ENCODE measurements at places on chromosomes 11 and 22.

DNA sequence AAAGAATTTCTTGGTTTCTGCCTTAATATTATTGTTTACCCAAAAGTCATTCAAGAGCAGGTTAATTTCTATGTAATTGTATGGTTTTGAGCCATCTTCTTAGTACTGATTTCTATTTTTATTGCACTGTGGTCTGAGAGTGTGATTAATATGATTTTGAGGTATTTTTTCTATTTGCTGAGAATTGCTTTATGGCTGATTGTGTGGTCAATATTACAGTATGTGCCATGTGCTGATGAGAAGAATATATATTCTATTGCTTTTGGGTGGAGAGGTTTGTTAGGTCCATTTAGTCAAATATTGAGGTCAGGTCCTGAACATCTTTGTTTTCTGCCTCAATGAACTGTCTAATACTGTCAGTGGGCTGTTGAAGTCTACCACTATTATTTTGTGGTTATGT lies 20.7 kb upstream of the RAB38 start:
- DNase-seq = no peak

GRCh38 chr11:91312541-91312940 lies 912.1 kb upstream of the FAT3 start:
- DNase-seq = no peak

GRCh38 chr11:32435511-32435941 lies at the start of gene WT1:
WT1 (minus strand) TSS chr11:32435539.
- DNase-seq = no peak

GRCh38 chr22:29831186-29831921 lies 6.7 kb downstream of the ASCC2 start:
- no peak for DNase-seq

DNA sequence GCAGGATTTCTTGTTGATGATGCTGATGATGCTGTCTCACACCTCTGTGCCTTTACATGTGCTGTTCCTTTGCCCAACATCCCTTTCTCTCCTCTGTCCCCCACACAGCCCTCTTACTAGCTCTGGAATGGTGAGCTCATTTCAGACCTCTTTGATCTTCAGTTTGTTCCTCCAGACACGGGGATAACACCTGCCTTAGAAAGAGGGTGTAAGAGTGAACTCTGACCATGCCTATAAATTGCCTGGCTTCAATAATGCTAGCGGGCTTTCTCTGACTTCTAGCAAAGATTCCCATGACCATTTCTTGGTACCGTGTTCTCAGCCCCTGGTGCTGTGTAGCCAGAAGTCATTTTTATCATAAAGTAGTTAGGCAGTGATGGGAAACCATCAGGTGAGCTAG lies 55.9 kb upstream of the DRD2 start:
- no peak for DNase-seq

GRCh38 chr11:450809-451451 lies 851 bp downstream of the PTDSS2 start:
- DNase-seq = peak; percentile 44

- DNase-seq = no peak
Measured at GRCh38 chr11:45610627-45611026, 54.8 kb downstream of the CHST1 start.

Data from esophagus squamous epithelium (tissue), 5 donors.